GM23248 (cell line): ENCODE measurements at places on chromosomes 6 and 20.

- DNase-seq, result peak; percentile 34
Measured at GRCh38 chr6:34462551-34462971, 3.3 kb upstream of the PACSIN1 start.

DNA sequence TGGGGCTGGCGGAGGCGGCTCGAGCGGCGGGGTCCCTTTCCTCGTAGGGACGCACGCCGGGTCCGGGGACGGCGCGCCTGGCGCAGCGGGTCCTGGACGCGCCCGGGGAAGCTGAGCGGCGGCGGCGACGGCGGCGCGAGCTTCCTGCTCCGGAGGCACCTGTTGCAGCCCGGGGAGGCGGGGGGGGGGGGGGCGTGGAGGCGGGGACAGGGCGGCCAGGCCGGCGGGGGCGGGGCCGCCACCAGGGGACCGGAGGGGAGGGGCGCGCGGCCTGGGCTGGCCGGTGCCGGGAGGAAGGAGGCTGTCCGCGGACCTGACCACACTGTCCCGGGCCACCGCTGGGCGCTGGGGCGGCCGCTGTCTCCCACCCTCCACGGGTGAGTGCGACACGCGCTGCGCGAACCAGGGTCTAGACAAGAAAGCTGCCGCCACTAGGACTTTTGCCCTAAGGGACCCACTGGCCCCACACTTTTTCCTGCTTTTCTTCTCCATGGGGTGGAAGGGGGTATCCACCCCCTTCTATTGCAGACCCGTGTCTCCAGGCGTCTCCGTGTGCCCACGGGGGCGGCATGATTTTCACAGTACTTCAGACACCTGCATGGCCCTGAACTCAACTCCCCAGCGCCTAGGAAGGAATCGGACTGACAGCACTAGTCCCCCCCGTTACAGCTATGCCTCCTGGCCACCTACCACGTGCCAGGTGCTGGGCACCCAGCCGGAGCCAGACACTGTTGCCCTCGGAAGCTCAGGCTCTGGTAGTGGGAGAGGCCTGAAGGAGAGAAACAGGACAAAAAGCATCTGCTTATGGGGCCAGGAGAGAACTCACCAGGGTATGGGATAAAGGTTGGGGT, at the start of gene NFATC2:
Gene NFATC2 (minus strand): TSS at position 149 of the 851 bp plus-strand sequence. CDS start 220 bp downstream, outside the sequence.
- DNase-seq, result no peak

DNA sequence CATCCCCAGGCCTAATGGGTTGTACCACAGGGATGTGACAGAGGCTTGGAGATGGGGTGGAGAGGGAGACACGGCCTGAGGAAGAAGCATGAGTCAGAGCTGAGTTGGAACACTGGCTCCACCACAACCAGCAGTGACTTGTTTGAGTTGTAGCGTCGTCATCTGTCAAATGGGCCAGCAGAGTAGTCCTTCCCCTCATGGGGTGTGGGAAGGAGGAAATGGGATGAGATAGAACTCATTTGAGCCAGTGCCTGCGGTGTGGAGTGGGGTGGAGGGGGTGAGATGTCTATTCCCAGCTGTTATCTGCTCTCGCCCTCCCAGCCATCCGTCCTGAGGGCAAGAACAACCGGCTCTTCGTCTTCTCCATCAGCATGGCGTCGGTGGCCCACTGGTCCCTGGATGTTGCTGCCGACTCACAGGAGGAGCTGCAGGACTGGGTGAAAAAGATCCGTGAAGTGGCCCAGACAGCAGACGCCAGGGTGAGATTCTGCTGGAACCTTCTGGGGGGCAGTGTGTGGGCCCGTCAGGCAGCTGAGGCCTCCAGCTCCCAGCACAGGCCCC, 32.5 kb downstream of the PLCG1 start:
- DNase-seq, result peak; percentile 86

GRCh38 chr6:113434641-113435040, 422.5 kb upstream of the MARCKS start:
- no peak for DNase-seq

DNA sequence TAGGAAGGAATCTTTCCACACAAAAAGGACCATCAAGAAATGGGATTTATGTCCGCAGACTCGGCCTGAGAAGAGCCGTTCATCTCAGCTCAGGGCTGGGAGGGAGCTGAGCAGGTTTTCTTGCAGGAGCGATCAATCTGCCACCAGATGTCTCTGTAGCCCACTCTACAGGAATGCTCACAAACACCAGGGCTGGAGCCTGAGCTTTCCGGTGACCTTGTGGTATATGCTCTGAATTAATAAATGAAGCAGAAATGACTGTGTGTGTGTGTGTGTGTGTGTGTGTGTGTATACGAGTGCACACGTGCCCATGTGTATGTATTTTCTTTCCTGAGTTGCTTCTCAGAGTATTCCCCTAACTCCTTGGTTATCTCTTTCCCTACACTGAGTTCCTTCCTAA, 12.0 kb downstream of the CD83 start:
- DNase-seq, result peak; percentile 68

DNA sequence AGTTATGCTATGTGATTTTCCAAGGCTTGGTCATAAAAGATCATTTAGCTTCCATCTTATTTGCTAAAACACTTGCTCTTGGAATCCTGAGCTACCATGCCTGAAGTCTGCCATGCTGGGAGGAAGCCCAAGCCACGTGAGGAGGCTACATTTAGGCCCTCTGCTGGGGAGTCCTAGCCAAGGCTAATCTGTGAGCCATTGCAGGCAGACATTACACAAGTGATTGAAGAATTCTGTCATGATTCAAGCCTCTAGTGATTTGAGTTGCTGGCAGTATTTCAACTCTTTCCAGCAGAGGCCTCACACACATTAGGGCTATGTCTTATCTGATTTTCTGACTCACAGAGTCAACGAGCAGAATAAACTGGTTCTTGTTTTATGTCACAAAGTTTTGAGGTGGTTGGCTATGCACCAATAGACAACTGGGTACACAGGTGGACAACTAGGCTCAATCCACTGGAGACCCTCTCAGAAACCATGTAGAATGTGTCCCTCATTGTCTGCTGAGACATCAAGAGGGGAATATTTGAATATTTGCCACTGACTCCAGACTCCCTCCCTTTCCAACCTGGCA, 227.2 kb upstream of the SULF2 start:
- DNase-seq, result peak; percentile 78

DNA sequence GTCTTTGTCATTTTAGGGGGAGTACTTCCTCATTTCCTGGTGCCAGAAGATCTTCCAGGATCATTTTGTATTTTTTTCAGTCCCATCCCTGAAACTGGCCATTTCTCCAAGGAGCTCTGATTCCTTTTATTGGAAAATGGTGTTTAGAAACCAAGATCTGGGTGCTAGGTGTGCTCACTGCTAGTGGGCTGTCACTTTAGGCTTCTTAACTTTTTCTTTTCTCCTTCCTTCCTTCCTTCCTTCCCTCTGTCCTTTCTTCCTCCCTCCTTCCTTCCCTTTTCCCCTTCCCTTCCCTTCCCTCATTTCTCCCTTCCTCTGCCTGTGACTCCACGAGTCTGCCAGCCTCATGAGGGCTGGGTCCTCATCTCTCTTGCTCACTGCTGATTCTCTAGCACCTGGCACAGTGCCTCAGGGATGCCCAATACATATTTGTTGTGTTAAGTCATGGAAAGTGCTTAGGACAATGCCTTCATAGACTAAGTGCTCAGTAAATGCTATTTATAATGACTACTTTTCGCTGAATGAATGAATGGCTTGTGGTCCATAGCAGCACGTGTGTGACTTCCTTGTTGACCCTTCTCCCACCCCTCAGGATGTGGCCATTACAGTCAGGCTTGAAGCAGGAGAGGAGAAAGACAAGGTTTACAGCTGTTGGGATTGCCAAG, 36.9 kb downstream of the APCDD1L start:
- DNase-seq, result peak; percentile 27

DNA sequence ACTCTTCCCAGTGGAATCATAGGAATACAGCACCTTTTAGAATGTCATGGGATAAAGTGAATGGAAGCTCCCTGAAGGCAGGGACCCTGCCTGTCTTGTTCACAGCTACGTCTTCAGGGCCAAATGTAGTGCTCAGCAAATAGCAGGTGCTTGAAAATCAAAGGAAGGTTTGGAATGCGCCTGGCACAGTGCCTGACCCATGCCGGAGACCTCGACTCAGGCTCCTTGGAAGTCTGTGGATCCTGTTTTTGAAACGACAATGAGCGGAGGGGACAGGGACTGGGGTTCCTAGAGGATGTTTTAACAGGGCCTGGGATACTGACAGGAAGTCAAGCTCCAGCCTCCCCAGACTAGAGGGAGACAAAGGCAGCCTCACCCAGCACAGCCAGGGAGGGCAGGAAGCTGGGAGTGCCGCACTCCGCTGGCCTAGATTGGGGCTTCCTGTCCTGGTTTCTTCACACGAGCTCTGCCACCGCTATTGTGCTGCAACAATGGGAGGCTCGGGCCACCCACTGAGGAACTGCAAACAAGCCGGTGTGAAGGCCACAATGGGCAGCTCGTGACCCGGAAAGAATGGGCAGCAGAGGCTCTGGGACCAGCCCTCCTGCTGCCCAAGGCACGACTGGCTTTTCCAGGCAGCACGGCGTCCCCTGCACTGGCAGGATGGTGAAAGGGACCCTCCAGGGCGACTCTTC, 76.7 kb downstream of the PREX1 start:
- no peak for DNase-seq

DNA sequence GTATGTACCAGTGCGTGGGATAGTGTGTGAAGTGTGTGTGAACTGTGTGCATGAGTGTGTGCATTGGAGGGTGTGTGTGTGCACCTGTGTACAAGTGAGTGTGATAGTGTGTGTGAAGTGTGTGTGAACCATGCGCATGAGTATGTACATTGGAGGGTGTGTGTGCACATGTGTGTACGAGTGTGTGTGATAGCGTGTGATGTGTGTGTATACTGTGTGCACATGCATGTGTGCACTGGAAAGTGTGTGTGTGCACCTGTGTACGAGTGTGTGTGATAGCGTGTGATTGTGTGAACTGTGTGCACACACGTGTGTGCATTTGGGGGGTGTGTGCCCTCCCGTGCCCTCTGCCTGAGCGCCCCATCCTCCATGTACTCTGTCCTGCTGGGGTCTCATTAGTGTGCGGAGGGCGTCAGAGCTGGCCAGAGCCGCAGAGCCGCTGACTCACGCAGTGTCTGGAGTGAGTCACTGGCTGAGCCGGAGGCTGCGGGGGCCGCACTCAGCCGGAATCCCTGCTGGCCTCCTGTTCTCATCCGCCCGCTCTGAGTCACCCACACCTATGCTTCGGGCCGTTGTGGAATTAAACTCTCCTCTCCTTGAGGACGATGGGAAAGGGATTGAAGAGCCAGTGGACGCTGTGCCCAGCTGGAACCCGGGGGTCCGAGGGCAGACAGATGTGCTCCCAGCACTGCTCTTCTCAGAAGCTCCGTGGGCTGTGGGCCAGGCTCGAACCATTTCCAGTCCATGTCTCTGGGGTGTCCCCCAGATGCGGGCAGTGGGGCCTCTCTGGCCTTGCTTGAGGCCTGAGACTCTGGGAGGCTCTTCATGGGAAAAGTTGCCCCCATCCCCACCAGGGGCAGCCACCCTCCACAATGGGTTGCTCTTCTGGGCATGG, 27.3 kb upstream of the STX16 start:
- peak; percentile 99 for DNase-seq

DNA sequence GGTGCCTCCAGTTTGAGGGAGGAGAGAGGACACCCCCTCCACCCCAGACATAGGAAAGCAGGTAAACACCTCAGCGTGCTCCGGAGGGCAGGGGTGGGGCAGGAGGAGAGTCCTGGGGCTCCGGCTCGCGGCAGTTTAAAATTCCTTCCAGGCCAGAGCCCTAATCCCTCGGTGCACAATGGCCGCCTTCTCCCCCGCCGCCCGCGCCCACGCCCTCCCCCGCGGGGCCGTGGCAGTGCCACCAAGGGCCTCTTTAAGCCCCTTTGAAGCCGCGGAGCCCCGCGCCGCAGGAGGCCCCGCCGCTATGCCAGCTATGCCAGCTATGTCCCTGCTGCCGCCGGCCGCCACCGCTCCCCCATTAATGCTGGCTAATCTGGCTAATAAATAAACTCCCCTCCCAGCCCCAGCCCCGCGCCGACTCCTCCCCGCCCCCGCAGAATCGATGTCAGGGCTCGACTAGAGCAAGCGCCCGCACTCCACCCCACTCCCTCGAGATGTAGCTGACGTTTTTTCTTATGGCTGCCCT, 125.1 kb downstream of the MRPL14 start:
- DNase-seq, result peak; percentile 67

DNA sequence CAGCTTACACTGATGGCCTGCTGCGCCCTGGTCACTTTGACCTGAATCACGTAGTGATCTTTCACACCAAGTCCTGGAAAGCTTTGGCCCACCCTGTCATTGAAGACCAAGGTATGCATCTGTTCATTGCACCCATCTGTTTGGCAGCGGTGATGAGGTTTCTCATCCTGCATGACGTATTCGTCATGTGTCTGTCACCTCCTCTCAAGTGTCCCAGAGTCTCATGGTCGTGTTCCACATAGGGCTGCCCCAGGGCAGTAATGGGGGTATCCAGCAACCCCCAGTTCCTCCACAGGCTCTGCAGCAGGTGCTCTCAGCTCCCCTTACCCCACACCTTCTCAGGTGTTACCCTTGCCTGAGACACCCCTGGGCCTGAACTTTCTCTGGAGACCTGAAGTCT, 104.1 kb downstream of the SYNDIG1 start:
- DNase-seq, result no peak

DNA sequence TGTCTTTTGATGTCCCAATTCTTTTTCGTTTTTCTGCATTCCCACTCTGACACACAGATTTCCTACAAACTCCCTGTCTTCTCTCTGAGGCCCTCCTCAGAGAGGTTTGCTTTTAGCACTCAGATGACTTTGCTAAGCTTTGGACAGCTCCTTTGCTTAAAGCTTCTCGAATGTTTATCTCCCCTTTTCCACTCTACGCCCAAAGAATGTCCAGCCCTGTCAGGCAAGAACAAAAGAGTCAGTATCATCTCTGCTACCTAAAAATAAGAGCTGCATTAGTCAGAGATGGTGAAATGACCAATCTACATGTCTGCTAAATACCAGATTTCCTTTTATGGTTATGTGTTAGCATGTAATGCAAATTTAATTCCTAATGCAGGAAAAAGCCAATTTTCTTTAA, 56.8 kb downstream of the PREP start:
- DNase-seq, result peak; percentile 81

GRCh38 chr6:56364431-56364826, 117.0 kb upstream of the COL21A1 start:
- no peak for DNase-seq

DNA sequence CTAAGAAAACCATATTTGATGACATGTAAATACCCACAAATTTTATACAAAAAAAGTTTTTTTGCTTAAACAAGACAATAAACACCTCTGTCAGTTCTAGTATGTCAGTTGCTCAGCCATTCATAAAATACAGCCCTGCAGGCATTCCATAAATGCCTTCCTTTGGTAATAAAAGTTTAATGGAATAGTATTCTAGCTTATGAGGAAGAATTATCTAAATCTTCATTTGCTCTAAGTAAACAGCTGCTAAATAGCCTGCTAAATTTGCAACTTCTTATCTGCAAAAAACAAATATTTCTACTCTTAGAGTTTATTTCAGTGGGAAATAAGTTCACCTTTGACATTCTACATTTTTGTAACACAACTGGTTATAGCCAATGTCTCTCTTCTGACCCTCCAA, 108.8 kb downstream of the SMLR1 start:
- no peak for DNase-seq

GRCh38 chr20:62360854-62361798, 6.0 kb downstream of the LAMA5 start:
- no peak for DNase-seq
